ENCODE measurements at places on chromosomes 3 and 15.
A peak's percentile ranks its signal among the peaks of the same experiment; 100 is the strongest.

- DNase-seq, result no peak
Measured at GRCh38 chr3:178063461-178063860, 472.8 kb upstream of the KCNMB2 start.

GRCh38 chr3:4408958-4409357 lies 58.1 kb downstream of the SUMF1 start:
- no peak for DNase-seq

DNA sequence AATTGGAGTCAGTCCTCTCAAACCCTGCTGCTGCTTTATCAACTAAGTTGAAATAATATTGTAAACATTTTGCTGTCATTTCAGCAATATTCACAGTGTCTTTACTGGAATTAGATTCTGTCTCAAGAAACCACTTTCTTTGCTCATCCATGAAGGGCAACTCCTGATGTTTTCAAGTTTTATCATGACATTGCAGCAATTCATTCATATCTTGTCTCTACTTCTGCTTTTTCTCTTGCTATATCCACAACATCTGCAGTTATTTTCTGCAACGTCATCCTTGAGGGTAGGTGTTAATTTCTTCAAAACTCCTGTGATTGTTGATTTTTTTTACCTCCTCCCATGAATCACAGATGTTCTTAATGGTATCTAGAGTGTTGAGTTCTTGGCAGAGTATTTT lies 181.6 kb downstream of the EPHA6 start:
- DNase-seq, result no peak

DNA sequence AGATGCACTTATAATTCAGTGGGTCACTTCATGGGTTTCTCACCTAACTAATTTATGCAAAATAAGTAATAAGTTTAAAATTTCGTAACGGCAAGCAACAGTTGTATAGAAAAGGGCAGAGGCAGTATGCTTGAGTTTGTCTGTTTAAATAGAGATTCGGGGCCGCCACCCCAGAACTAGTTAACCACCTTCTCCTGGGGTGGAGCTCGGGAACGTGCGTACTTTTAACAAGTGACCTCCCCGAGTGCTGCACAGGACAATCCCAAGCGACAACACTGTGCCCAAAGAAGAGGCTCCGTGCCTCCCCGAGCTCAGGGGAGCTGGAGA lies 439 bp downstream of the SSR3 start:
- DNase-seq, result no peak

GRCh38 chr3:61454006-61454585 lies 107.3 kb upstream of the PTPRG start:
- DNase-seq, result no peak

DNA sequence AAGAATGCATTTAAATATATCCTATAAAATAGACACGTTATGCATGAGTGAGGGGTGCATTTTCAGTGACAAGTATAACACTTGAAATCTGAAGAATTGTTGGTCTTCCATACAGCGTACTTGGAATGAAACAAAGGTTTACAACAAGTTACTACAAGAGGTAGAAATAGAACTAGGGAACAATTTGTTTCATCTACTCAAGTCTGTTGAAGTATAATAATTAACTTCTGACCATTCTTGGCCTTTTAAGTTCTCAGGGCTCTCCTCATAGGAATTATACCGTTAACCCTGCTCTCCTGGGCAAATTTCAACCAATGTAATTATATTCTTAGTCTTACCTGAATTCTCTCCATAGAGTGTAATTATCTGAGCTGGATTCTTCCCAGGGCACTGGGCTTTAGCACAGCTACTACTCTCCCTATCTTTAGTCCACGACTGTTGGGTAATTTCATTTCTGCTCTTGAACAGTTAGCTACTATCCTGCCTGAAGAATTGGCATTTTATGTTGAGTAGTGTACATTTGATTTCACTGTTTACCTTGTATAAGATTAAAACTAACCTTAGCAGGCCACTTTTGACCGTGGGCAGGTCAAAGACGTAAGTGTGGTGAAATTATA lies 100.6 kb downstream of the UBE2E2 start:
- no peak for DNase-seq

- DNase-seq, result no peak
Measured at GRCh38 chr15:101615986-101616848, 36.0 kb downstream of the TM2D3 start.

DNA sequence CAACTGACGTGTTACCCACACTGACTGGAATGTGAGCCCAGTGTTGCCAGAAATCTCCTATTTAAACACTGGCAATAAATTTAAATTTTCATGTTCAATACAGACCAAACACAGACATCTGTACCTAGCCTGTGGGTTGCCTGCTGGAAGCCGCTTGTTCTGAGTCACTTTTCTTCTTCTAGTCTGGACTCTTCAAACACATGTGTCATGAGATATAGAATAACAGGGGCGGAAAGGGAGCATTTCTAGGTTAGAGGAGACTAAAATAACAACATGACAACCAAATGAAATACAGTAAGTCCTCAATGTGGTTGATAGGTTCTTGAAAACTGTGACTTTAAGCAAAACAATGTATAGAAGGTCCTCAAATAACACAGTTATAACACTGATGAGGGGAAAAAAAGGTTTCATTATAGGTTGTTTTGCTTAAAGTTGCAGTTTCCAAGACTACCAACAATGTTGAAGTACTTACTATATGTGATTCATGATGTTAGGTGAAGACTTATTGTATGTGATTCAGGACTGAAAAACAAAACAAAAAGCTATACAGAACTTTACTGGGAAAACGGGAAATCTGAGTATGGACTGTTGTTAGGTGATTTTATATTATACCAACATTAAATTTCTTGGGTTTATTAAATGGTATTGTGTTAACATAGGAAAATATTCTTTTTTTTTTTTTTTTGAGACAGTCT lies 63.1 kb downstream of the PRKAR2A start:
- DNase-seq, result no peak

- DNase-seq, result no peak
Measured at GRCh38 chr15:99873451-99873850, 140.2 kb upstream of the LYSMD4 start.

DNA sequence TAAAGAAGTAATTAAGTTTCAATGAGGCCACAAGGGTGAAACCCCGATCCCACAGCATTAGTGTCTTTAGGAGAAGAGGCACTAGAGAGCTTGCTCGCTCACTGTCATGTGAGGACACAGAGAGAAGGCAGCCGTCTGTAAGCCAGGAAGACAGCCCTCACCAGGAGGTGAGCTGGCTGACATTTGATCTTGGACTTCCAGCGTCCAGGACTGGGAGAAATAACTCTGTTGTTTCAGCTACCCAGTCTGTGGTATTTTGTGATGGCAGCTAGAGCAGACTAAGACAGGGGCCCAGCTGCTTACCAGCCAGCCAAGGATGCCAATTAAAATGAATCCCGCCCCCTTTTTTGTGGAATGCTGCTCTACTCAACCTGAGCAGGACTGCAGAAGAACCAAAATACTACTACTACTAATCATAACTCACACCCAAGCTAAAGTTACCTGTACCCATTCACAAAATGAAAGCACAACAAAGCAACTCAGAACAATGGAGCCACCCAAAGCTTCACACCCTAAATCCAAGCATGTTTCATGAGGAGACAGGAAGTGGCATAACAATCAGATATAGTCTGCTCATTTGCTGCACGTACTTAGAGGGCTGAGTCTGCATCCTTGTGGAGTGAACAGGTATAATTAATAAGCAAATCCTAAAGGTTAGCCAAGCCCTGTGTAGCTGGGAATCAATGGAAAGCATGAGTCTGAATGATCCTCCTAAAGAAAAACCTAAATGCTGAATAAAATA lies 35.6 kb upstream of the RHCG start:
- DNase-seq, result no peak

GRCh38 chr3:148464246-148464645 lies 233.5 kb upstream of the AGTR1 start:
- DNase-seq, result no peak

DNA sequence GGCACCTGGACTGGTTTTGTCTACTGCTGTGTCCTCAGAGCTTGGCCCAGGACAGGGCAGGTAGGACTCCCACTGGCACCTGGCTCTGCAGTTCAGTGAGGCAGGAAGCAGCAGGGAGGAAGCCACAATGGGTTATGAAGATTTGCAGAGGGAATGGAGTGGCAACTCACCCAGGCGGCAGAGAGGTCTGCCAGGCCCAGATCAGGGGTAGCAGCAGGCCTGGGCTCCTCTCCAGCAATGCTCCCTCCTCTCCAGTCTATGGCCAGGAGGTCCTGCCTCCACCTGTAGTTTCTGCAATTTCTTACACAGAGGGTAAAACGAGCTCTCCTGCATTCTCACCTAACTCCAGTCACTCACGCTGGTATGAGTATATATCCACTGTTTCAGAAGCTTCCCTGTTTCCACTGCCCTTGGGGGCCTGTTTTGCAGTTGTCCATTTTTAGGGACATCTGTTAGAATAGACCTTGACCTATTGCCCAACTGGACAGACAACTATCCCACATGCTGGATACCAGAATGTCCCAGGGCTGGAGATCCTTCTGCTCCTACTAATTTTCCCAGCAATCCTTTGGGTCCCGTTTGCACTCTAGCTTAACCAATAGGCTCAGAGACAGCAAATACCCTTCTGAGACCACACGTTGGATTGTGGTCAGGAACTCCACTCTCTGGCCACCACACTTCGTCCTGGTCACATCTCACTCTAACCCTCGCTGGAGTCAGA lies 35.2 kb downstream of the HMCES start:
- DNase-seq, result no peak

DNA sequence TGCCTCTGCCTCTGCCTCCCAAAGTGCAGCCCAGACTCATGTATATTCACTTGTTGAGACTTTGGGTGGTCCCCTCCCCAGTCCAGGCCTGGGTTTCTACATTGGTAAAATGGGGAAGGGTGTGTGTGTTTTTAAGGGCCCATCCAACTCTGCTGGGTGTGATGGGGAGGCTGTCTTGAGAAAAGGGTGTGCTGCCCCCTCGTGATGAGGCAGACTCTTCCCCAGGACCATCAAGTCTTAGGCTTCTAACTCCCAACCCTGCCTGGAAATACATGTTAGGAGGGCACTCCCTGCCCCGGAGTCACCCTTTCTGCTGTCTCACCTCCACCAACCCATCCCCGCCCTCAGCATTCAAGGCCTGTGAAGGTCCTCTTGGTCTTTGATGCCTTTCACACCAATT lies 4.4 kb upstream of the PTPN23 start:
- no peak for DNase-seq

- DNase-seq, result no peak
Measured at GRCh38 chr3:157888040-157888439, 218.2 kb downstream of the SHOX2 start.

- no peak for DNase-seq
Measured at GRCh38 chr3:57000012-57000411, 60.5 kb upstream of the SPATA12 start.

DNA sequence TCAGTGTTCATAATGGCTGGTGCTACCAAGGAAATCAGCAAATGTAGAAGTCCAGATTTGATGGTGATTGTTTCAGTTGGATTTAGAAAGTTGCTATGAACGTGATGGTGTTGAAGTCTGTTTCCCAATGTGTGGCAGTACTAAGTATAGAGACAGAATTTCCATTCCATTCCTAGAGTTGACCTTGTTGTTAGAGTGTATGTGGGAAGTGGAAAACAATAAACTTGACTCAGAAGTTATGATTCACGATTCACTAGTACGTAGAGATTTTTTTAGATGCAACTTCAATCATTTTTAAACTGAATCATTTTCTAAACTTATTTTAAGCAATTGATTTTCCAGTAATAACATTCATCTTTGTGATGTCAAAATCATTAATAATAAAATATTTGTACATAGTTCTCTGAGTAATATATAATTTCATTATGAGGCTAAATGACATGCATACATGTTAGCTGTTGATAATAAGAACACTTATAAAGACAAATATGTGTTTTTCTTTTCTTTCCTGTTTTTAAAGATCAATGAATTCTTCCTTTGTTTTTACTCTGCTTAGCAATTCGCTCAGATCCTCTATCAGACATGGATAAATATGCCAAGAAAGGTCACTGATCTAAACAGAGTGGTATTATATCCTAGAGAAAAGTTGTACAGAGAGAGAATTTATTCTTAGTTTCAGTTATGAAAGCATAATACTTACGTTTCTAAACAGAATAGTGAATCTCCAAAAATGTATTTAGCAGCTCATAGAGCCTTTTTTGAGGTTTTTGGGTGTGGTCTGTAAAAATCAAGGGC lies 108.8 kb upstream of the GPR149 start:
- no peak for DNase-seq

- DNase-seq, result peak; percentile 23
Measured at GRCh38 chr15:55289011-55289745, 435 bp downstream of the RAB27A start.

DNA sequence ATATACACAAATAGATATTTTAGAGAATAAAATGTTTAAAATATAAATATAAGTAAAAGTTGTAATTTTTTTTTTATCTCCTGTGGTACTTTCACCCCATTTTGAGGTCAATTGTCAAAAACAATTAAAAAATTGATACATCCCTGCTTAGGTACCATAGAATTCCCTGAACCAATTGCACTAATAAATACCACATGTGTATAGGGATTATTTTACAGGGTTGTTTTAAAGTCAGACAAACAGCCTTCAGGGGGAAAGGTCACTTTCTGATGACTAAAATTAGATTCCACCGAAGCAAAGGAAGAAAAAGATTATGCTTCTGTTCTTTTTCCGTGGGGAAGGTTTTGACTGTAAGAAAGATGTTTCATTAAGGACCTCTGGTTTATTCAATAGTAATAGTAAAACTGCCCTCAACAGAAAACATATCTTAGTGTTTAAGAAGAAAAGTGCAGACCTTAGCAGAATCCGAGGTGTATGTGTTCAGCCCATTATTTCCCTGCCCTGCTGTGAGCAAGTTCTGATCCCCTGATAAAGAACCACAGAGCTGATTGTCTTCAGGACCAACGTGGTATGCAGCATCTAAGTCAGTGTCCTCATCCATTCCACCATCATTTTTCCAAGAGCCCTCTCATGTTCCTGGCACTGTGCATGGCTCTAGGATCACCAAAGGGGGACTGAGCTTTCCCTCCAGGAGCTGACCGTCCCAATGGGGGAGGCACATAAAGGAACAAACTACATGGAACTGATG lies 132.9 kb upstream of the IL12A start:
- DNase-seq, result no peak

GRCh38 chr3:46882377-46883053 lies 5.0 kb downstream of the PTH1R start:
- DNase-seq, result no peak

DNA sequence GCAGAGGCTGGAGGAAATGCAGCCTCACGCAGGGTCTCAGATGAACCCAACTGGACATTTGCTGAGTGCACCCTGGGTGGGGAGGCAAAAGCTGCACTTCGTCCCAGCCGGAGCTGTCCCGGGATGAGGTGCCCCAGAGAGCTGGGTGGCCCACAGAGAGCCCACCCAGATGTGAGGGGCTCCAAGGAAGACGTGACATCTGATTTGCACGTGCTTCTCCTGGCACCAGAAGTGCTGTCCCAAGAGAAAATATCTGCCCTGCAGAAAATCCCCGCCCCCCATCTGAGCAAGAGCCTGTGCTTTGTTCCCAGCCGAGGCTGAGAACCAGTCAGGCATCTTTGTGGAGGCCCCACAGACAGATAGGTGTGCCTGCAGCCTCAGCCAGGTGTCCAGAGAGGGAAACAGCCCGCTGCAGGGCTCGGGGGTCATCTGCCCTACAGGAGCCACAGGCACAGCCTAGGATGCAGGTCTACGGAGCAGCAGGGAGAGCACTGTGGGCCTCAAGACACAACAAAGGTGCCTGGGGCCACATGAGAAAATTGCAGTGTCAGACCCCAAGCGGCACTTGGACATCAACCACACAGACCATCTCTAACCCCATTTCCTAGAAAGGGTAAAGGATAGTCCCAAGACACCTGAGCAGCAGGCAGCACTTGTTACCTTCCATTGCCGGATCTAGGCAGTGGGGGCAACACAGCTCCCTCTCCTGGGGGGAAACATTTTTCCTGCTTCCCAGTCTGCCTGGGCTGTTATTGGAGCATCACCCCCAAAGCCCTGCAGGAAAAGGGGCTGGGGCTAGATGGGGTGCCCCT lies 5.8 kb downstream of the TMIE start:
- peak; percentile 3 for DNase-seq

- DNase-seq, result no peak
Measured at GRCh38 chr15:90047956-90048575, 46.9 kb downstream of the ZNF710 start.

Measured in activated T-cell treated with anti-CD3 and anti-CD28 coated beads, Interleukin-2, amount 50 U/mL, for 4 hours (primary cell).